ENCODE measurements at places on chromosomes 16 and 17.

GRCh38 chr17:54307351-54307750 is 484.6 kb downstream of the KIF2B start:
- no peak for DNase-seq

- no peak for DNase-seq
Observed at GRCh38 chr16:58013201-58013956, 12.2 kb downstream of the USB1 start.

DNA sequence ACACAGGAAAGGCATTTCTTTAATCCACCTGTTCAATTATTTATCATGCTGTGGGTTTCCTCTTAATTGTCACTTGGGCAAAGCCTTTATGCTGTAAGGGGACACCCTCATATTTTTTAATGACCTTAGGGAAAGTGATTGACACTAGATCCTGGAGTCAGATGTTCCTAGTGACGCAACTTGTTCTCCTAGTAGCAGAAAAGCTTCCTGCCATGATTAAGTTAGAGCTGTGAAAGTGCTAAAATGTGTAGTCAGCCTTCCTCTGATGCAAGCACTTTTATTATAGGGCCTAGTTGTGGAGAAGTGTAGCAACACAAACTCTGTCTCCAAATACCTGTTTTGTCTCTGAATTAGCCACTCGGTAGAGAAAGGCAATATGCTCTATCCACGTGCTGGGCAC is 12.3 kb downstream of the TMEM100 start:
- DNase-seq, result no peak

DNA sequence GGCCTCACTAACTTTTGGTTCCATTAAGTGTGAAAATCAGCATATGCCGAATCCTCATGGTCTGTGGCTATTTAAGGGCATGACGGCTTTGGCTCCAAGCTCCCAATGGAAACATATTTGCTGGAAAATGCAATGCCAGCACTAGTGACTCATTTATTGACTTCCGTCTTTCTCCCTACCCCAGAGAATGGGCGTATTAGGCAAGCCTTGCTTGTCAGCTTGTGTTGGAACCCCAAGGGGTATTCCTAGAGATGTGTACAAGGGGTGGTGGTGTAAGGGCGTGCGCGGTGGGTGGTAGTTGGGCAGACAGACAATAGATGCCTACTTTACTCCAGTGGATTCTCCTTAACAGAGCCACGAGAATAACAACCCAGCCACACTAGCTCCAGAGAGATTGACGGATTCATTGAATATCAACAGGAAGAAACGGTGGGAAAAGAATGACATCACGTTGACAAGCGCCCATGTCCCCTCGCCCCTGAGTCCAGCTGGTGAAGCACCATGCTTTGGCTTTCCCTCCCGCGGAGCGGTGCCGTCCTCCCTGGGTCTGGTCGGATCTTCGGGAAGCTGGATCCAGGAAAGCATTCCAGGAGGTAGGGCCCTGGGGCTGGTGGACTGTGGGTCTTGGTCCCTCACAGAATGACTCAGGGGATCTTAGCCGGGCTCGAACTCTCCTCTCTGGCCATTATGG is 10.3 kb downstream of the CD300LB start:
- no peak for DNase-seq

DNA sequence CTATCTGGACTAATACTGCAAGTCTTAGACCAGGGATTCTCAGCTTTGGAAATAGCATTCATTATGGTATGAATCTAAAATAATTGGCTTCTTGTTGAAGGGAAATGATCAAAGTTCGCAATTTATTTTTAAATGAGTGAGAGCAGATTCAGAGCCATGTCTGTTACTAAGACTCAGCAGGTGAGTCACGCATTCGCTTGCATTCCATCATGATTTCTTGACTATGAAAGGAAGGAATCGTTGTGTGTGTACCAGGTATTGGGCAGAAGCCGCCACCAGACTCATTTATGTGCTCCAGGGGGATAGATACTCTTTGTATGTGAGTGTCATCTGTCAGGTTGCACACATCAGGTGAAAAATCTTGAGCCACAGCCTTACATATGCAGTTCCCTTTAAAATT is 10.8 kb downstream of the GSG1L2 start:
- DNase-seq, result no peak

DNA sequence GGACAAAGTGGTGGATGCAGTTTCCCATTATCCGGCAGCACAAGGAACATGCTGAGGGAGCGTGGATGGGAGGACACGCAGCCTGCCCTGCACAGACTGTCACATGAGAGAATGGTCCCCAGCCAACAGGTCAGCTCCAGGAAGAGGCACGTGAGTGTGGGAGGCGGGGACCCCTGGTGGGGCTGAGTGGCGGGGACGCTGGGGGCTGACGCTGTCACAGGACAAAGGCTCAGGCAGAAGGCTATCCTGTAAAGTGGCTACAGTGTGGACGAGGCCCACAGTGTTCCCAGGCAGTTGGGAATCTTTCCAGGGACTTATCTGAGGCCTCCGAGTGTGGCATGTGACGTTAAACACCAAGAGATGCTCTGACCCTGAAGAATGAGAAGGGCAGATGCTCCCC is 30.4 kb downstream of the MBTPS1 start:
- DNase-seq, result no peak

- DNase-seq, result no peak
Observed at GRCh38 chr17:10761281-10761680, 31.5 kb upstream of the TMEM220 start.

GRCh38 chr17:28331891-28332420 is 3.3 kb downstream of the IFT20 start:
- DNase-seq, result no peak

DNA sequence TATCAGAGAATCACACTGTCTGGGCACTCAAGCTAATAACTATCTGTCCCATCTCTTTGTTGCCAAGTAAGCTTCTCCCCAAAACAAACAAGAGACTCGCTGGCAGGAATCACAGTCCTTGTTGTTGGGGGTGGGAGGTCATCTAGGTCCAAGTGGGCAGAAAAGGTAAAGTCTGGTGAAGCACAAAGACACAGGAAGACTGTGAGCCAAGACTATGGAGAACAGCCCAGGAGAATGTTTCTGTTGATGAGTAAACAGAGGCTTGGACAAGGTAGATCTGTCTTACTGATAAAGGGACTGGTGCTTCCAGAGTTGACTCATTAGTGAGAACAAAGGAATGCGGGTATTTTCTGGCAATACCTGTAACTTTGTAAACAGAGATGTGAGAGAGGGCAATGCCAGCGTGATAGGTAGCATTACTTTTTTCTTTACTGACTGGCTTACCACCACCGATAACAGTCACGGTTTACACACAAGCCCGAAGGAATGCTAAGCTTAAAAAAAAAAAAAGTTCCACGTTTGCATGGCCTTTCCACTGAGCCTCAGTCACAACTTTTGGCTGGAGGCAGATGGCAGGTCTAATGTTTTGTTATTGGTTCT is 11.5 kb upstream of the MMD start:
- no peak for DNase-seq

DNA sequence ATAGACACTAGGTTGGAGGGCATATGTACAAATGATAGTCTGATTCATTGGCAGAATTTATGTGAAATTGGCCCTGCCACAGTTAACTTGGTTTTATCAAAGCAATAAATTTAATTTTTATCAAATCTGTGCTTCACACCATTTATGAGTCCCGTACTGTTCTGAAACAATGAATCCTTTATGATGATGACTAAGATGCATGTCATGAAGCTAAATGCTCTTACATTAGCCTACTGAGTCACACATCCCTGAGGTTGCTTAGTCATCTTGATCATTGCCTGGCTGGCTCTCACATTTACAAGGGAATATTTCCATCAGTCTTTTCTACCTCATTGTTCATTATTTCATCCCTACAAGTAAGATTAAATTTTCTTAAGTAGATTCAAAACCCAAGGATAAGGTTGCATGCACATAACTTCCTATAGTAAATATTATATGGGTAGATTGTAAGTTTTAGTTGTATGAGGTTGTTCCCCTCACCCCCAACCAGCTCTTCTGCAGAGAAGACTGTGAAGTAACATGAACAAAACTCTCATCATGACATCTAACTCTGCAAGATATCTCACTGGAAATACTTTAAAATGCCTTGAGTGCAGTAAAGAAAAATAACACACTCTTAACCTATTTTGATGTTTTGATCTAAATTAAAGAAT is 170.7 kb downstream of the CYB561 start:
- no peak for DNase-seq
